CD4-positive, alpha-beta memory T cell (primary cell): ENCODE measurements at places on chromosomes 16 and 17. TPM values are rescaled to one million over a fixed set of nuclear protein-coding genes. Genes with fewer than 3 reads are reported as not detected.

SMIM22 gene
- total RNA-seq: not detected

NEUROD2 gene
- total RNA-seq: not detected

SSTR5 gene
- not detected for total RNA-seq

KRT10 gene
- total RNA-seq: 40.4 TPM

SCNN1B gene
- total RNA-seq: not detected

OSBPL7 gene
- total RNA-seq: 46.5 TPM

USP43 gene
- 0.17 TPM for total RNA-seq

EVI2B gene
- 176 TPM for total RNA-seq

DNA sequence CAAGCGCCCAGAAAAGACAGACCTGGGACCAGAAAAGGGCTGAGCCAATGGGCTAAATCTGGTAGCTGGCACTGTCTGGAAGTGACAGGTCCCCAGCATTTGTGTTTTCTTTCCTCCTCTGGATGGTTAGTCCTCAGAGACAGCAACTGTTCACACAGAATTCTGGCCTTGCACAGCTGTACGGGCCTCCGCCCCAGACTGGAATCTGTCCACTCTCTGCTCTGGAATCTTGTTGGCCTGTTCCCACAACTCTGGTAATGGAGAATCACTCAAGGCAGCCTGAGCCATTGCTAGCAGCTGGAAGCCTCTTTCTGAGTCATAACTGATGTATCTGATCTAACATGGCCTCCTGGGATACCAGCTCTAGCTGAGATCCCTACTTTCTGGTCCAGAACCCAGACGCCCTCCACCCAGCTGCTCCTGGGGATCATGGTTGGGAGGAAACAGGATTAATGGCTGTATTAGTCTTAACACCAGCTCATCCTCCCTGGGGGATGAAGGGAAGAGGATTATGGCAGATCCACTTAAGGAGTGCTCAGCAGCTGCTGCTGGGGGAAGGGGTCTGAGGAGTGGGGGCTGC, 9.1 kb downstream of the ZNF668 start:
- H3K4me1 ChIP-seq: peaks cover 47% of the 10 kb centered on the region
- H3K4me3 ChIP-seq: no peak overlapping the region
- peak overlapping the region; percentile 9 for H3K27ac ChIP-seq
- no peaks in the 10 kb centered on the region for H3K27me3 ChIP-seq
- DNase-seq: no peak
- H3K36me3 ChIP-seq: no peaks in the 10 kb centered on the region

DNA sequence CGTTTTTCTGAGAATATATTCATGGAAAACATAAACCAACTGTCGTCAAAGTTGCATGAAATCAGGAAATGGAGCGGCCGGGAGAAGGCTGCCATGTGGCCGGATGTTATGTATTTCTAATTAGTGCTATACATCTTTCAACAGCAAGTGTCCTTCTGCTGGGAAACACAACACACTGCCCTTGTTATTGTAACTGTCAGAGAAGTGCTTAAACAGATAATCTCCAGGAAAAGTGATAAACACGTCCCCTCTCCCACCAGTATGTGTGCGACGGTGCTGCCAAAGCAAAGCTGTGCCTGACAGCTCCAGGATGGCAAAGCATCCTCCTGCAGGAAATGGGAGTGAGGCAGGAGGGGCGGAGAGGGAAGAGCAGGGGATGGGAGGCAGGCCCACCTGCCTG, 111.8 kb downstream of the SMG6 start:
- peaks cover 23% of the 10 kb centered on the region for H3K4me1 ChIP-seq
- no peak overlapping the region for H3K4me3 ChIP-seq
- DNase-seq: no peak
- no peak overlapping the region for H3K27ac ChIP-seq
- H3K36me3 ChIP-seq: peaks cover 12% of the 10 kb centered on the region

- no peak within 1 kb of the TSS for H3K27ac ChIP-seq
- DNase-seq: no peak
- no peaks in the 10 kb centered on the region for H3K27me3 ChIP-seq
- no peaks in the 10 kb centered on the region for H3K4me1 ChIP-seq
- H3K36me3 ChIP-seq: no peaks in the 10 kb centered on the region
- H3K4me3 ChIP-seq: no peak within 1 kb of the TSS
Observed at GRCh38 chr17:62380253-62380652, at the start of gene EFCAB3. TSS of gene EFCAB3 (plus strand) at chr17:62380553. CDS start at chr17:62382980, 2,427 bp downstream.

DNA sequence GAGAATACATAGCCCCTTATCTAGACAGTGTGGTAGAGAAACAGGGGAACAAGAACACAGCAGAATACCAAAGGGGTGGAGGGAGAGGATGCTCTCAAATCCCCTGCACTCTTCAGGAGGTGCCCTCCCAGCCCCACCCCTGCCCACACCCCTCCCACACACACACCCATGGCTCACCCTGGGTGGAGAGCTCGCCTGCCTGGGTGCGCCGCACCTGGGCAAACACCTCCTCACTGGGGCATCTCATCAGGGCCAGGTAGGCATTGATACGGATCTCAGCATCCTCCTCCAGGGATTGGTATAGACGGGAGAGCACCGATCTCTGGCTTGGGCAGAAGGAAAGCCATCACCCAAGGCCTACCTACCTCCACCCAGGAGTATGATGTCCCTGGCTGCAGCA, 95.2 kb downstream of the LITAF start:
- H3K27ac ChIP-seq: no peak overlapping the region
- H3K4me1 ChIP-seq: peaks cover 3% of the 10 kb centered on the region
- H3K36me3 ChIP-seq: no peaks in the 10 kb centered on the region

DNA sequence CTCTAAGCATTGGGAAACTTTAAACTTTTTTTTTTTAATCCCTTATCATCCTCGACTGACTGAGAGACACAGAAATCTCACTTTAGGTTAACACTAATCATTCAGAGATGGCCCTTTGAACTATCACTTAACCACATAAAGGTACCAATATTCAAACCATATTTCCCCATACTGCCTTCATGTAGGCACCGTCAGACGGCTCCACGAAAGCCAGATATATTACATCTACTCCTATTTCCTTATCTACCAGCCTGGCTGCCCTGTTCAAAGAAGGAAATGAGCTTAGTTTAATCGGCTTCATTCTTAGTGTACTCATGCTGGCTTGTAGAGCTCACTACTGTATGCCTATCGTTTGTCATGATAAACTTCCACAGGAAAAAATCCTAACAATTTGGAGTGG, 270.9 kb downstream of the CEP112 start:
- no peaks in the 10 kb centered on the region for H3K27me3 ChIP-seq
- H3K36me3 ChIP-seq: no peaks in the 10 kb centered on the region
- H3K27ac ChIP-seq: no peak overlapping the region
- no peak for DNase-seq

- no peak overlapping the region for H3K27ac ChIP-seq
- H3K4me3 ChIP-seq: no peak overlapping the region
Observed at GRCh38 chr17:75499313-75500022, 15.9 kb downstream of the CASKIN2 start.

DNA sequence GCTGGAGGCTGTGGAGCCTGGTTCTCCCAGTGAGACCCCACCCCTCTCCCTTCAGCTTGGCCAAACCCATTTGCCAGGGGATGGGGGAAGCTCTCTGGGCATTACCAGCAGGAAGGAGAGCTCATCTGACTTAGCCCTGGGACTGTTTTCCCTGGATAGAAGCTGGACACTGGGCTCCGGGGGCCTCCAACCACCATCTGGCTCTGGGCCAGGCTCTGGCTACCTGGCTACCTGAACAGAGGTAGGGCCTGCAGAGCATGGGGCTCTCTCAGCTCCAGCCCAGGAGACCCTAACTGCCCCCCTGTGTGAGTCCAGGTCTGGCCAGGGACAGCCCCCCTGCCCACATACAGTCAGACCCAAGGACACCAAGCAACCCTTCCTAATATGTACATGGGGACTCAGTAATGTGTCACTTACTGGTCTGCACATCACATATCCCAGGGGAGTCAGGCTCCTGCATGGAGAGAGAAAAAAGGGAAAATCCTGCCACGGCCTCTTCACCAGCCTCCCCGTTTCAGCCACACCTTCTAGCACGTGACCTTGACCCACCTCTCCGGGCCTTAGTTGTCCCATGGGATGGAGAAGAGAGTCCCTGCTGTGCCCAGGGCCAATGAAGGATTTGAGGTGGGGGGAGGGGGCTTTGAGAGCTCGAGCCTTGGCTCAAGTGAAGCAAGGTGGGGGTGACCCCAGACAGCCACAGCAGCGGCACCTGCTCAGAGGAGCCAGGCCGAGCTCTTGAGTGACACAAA, 13.8 kb downstream of the CNGB1 start:
- H3K4me1 ChIP-seq: no peaks in the 10 kb centered on the region
- no peak overlapping the region for H3K4me3 ChIP-seq
- H3K27ac ChIP-seq: no peak overlapping the region
- no peaks in the 10 kb centered on the region for H3K27me3 ChIP-seq
- H3K36me3 ChIP-seq: no peaks in the 10 kb centered on the region
- no peak for DNase-seq

DNA sequence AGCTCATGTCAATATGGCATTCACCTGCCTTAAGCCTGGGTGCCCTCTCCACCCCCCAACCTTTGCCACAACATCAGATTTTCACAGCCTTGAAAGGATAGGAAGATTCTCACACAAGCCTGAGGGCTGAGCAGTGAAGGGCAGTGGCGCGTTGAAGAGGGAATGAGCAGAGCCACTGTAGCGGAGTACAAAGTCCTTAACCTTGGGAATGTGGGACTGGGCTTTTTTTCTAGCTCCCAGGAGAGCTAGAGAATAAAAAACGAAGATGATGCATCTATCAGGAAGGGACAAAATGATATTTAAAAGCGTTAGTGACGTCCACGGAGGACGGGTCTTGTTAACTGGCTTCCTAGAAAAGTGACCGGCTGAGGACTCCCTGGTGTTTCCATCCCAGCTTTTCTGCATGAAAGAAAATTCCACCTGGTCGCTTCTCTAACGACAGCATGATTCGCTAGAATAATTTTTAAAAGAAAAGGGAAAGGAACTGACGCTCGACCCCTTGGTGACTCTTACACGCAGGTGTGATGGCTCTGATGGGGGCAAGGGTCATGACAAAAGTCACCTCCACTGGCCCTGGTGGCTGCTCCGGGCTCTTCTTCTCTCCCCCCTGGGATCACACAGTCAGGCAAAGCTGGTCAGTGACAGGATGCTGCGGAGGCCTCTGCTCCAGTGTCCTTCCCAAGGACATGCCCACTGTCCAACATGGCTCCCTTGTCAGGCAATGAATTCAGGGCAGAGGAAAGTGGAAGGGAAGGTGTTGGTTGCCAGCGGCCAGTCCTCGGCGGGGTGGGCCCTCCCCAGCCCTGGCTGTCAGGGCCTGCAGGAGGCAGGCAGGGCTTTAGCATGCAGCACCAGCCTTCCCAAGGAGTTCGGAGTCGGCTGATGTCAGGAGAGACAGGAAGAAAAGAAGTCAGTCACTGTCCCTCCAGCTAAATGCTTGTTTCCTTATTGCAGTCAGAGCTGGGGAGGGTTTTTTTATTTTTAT, 58.4 kb upstream of the IRX3 start:
- no peak for DNase-seq
- H3K27me3 ChIP-seq: no peaks in the 10 kb centered on the region
- H3K36me3 ChIP-seq: no peaks in the 10 kb centered on the region
- H3K27ac ChIP-seq: no peak overlapping the region

GRCh38 chr17:76404976-76405563, 20.7 kb downstream of the SPHK1 start:
- H3K4me3 ChIP-seq: no peak overlapping the region
- no peak overlapping the region for H3K27ac ChIP-seq
- no peaks in the 10 kb centered on the region for H3K27me3 ChIP-seq
- no peaks in the 10 kb centered on the region for H3K4me1 ChIP-seq

DNA sequence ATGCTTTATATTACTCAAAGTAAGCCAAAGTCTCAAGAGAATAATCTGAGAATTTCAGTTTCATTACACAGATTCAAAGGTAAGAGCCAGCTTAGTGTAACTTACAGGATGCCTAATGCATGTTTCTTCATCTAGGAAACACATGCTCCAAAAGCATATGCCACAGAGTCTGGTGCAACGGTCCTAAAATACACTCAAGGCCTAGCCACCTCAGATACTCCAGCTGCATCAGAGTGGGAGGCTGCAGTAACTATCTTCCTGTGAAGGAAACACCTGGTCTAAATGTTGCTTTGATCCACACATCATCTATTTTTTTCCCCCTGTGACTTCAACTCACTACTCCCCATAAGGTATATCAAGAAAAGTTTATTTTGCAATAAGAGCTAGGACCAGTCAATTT, 51.6 kb upstream of the CORO6 start:
- H3K36me3 ChIP-seq: peaks cover 24% of the 10 kb centered on the region
- H3K27ac ChIP-seq: no peak overlapping the region
- no peak for DNase-seq
- no peak overlapping the region for H3K4me3 ChIP-seq
- H3K4me1 ChIP-seq: peaks cover 10% of the 10 kb centered on the region

DNA sequence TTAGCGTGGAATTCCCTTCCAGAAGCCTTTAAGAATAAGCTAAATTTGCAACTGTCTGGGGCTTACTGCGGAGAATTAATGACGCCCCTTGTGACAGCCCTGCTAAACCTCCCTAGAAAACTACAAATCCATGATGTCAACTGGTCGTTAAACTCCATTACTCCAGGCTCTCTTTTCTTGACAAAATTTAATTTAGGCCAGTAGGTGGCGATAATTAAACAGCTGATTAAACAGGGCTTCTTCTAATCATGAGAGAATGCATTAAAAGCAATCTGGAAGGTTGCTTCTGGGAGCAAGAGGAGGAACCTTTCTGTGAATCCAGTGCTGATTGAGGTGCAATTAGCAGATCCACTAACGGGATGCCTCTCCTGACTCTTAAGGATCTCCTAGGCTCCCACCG, 8.1 kb upstream of the NLRP1 start:
- no peaks in the 10 kb centered on the region for H3K36me3 ChIP-seq
- no peak overlapping the region for H3K27ac ChIP-seq
- H3K4me3 ChIP-seq: no peak overlapping the region
- peak; percentile 39 for DNase-seq
- peaks cover 1% of the 10 kb centered on the region for H3K4me1 ChIP-seq

DNA sequence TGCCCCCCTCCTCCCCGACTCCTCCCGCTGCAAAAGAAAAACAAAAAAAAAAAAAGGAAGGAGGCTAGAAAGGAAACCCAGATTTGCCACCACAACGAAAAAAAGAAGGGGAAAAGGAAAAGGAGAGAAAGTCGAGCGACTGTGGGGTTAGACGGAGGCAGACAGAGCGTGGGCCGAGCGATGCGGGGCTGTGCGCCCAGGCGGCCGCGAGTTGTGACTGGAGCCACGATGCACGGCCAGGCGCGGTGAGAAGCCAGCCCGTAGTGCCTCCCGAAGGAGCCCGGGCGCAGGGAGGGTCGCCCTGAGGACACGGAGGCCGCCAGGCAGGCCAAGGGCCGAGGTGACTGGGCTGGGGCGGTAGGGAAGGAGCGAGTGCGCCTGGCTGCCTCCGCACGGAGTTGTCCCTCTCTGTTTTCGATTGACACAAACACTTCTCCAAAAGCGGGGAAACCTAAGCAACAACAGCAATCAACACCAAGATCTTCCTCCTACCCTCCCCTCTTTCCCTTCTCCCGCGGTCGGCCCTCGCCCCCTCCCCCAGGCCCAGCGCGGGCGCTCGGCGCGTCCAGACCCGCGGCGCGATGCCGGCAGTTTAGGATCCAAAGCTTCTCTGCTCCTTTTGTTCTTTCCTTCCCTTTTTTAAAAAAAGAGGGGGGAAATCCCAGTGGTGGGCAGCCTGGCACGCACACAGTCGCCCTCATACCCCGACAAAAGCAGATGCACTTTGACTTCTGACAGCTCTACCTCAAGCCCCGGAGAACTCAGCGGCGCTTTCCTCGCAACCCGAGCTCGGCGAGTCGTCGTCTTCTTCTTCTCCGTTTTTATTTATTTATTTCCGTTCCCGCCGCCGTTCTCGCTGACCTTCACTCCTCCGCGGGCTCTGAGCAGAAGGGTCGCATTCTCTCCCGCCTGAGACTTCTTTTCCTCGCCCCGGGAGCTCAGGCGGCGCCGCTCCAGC, at the start of gene LHX1:
Gene LHX1 (plus strand): TSS at position 475 of the 958 bp plus-strand sequence. CDS start 723 bp downstream, outside the sequence.
- DNase-seq: peak; percentile 32
- H3K27me3 ChIP-seq: peaks cover 93% of the 10 kb centered on the region
- H3K27ac ChIP-seq: no peak within 1 kb of the TSS
- H3K4me1 ChIP-seq: peaks cover 81% of the 10 kb centered on the region
- no peak within 1 kb of the TSS for H3K4me3 ChIP-seq
